ENCODE measurements at places on chromosomes 16 and 17. TPM values are rescaled to one million over a fixed set of nuclear protein-coding genes. Genes with fewer than 3 reads are reported as not detected.
A peak's percentile ranks its signal among the peaks of the same experiment; 100 is the strongest.

GRCh38 chr17:3527896-3528295, 29.7 kb downstream of the TRPV3 start:
- no peak for DNase-seq

- no peak for DNase-seq
These were observed 39.2 kb upstream of the SLC12A3 start for GRCh38 chr16:56825826-56826225.

DNA sequence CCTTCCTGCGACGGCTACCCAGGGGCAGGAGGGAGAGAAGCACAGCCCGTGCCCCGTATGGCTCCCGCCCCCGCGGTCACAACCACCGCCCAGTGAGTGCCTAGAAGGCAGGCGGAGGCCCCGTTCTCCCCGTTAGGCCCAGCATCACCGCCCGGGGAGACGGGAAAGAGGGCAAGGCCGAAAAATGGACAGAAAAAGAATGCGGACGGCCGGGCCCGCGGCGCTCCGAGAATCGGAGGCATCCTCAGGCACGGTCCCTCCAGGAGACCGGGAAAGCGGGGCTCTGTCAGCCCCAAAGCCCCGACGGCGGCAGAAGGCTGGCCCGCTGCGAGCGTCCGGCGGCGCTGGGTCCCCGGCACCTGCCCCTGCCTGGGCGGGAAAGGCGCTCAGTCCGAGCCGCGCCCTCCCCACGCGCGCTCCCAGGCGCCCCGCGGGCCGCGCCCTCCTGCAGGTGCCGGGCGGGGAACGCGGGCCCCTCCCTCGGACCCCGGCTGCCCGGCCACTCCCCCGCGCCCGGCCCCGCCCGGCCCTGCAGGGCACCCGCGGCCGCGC, 407 bp downstream of the MCRIP1 start:
- no peak for DNase-seq

DNA sequence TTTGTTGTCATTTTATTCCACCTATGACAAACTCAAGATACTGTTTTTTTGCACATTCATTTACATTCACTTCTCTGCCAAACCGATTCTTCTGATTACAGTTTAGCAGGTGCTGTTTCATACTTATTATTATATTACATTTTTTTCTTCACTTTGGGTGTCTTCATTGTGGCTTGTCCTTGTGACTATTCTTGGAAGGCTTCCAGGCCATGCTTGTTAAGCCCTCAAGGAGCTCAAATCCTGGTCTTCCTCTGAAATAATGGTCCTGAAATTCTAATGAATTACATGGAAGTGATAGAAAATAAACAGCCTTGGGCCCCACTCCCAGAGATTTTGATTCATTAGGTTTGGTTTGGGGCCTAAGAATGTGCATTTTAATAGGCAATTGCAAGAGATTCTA, 1.4 kb downstream of the KRTAP2-4 start:
- no peak for DNase-seq

GRCh38 chr16:87492291-87492630, 563 bp downstream of the ZCCHC14 start:
- no peak for DNase-seq

- no peak for DNase-seq
These were observed 32.6 kb downstream of the PLXDC1 start for GRCh38 chr17:39118674-39119419.

- no peak for DNase-seq
These were observed 43.4 kb upstream of the IRX6 start for GRCh38 chr16:55280587-55280986.

GRCh38 chr17:67492251-67492740, 115.2 kb downstream of the PITPNC1 start:
- no peak for DNase-seq

SLFN11 gene
- total RNA-seq, result 16.0 TPM

ZNF747 gene
- 7.3 TPM for total RNA-seq

GRCh38 chr17:27927781-27928180, 34.6 kb upstream of the LYRM9 start:
- DNase-seq, result no peak

SDR42E2 gene
- total RNA-seq, result not detected

DNA sequence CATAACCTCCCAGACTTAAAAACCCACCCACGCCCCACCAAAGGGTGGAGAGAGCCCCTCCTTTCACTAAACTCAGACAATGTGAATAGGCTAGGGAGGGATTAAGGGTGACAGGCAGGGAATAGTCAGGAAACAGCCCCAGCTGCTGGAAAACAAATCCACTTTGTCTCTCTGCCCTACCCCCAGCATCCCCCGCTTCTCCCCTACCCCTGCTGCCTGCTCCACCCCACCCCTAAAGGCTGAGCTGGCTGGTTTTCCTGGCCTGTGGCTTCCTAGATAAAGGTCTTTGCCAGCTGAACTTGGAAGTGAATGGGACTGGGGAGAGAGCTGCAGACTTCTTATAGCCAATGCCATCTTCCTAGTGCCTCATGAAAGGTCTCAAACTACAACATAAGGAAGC, 15.0 kb downstream of the CAVIN1 start:
- no peak for DNase-seq

GRCh38 chr17:81153340-81153803, 11.9 kb upstream of the PVALEF start:
- DNase-seq, result peak; percentile 62

PPP1R1B gene
- total RNA-seq, result not detected

CEP295NL gene
- total RNA-seq, result 0.55 TPM

SALL1 gene
- total RNA-seq, result 6.0 TPM

DNA sequence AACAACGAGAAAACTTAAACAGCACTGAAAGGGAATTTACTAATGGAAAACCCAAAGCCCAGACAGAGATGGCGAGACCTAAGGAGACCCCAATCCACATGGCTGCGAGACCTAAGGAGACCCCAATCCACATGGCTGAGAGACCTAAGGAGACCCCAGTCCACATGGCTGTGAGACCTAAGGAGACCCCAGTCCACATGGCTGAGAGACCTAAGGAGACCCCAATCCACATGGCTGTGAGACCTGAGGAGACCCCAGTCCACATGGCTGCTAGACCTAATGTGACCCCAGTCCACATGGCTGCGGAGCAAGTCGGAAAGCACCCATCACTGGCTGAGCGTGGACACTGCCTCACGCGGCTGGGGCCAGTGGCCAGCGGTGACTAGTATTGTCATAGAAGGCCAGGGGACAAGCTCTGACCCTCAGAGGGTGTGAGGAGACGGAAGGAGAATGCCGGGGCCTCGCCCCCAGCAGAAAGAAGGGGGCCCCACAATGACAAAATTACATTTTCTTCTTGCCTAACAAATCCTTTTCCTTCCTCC, 241.8 kb downstream of the C16orf95 start:
- DNase-seq, result no peak

- DNase-seq, result no peak
These were observed 26.9 kb upstream of the FAM20A start for GRCh38 chr17:68627956-68628575.
